ENCODE measurements at places on chromosomes 2 and 18. TPM values are rescaled to one million over a fixed set of nuclear protein-coding genes. Genes with fewer than 3 reads are reported as not detected.

FBXO48 gene
- 0.17 TPM for total RNA-seq

UGT1A3 gene
- 4.1 TPM for total RNA-seq

IL36A gene
- total RNA-seq, result not detected

IL18R1 gene
- 4.0 TPM for total RNA-seq

ARID5A gene
- 3.3 TPM for total RNA-seq

SAG gene
- total RNA-seq, result not detected

MATN3 gene
- 32.1 TPM for total RNA-seq

- DNase-seq, result no peak
Observed at GRCh38 chr2:20562540-20563225, 88.2 kb downstream of the HS1BP3 start.

DNA sequence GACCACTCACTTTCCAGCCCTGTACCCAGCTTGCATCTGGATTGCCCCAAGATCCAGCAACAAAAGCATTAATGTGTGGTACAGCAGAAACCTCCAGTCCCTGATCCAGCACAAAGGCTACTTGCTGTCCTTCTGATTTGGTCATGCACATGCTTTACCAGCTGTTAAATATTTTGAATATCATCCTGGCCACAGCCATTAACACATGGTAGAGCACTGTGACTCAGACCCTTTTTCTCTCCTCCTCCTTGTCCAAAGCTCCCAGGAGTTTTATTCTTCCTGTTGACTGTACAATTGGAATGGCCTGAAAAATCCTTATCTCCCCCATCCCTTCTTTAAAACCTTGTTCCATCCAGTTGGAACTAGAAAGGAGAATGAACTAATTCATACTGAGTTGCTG is 419.7 kb upstream of the TNP1 start:
- peak; percentile 94 for DNase-seq

GRCh38 chr2:42030200-42030759 is 17.5 kb upstream of the PKDCC start:
- no peak for DNase-seq

All from renal cortical epithelial cell (primary cell).